Renal pelvis (tissue), 12 donors: ENCODE measurements at places on chromosomes 2 and 18. TPM values are rescaled to one million over a fixed set of nuclear protein-coding genes. Genes with fewer than 3 reads are reported as not detected.

The ARHGAP28 gene
- polyA plus RNA-seq: 65.5 TPM

The NHEJ1 gene
- polyA plus RNA-seq: 19.6 TPM

The SLC66A2 gene
- 27.0 TPM for polyA plus RNA-seq

The SOX11 gene
- 18.4 TPM for polyA plus RNA-seq

The HNMT gene
- 65.0 TPM for polyA plus RNA-seq

GRCh38 chr2:163312713-163313112 lies 423.1 kb downstream of the FIGN start:
- DNase-seq: peak; percentile 1

GRCh38 chr2:62307469-62308389 lies 111.8 kb downstream of the B3GNT2 start:
- DNase-seq: no peak

DNA sequence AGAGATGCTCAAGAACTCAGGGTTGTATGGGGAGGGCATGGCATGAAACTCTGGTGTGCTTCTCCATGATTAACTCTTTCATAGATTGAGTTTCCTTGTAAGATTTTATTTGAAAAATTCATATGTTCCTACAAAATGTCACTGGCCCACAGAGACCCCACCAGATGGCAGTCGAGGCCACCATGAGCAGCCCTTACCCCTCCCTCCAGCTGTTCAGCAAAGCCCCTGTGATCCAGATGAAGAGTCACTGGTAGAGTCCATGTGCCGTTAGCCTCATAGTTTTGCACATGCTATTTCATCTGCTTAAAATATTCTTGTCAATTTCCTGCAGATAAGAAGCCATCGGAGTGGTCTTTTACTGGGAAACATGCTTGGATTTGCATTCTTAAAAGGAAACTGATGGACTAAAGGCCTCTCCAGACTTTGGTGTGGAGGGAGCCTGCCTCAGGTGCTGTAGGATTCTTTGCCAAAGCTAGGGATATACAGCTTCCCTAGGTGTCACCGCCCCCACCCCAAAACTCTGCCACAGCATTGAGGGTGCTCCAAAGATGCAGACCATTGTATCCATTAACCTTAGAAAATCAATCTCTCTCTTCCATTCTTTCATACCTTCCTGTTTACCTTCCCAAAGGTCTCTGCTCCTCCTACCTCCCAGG lies 18.8 kb downstream of the ZNF385B start:
- DNase-seq: peak; percentile 14

DNA sequence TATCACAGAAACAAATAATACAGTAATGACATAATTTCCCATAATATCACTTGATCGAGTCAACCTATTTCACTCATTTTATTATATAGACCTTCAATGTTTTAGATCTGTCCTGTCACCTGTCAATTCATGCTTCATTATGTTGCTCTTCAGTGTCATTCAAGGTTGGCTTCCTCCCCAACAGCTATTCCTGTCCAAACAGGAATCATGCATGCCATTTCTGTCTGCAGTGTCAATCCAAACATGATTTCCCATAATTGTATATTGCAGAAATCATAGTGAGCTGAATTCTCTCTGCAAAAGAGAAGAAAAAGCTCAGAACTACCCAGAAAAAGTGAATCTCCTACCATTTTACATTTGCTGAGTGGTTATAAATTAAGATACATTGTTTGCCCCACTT lies 628.6 kb downstream of the NR4A2 start:
- no peak for DNase-seq

DNA sequence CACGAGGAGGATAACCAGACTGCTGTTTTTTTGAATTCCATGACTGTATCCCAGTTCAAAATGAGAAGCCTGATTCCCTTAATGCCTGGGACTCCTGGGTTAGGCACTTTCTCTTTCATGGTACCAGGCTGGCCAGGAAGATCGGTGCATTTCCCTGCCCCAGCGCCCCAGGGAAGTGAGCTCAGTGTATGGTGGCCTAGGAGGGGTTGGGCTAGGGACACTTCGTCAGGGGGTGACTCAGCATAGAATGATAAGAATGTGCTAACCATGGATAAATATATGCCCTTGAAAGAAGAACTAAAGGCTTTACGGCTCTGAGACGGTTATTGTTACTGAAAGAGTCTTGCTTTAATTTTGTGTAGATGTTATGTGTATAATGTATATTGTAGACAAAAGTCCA lies 27.5 kb upstream of the FAM237A start:
- no peak for DNase-seq

DNA sequence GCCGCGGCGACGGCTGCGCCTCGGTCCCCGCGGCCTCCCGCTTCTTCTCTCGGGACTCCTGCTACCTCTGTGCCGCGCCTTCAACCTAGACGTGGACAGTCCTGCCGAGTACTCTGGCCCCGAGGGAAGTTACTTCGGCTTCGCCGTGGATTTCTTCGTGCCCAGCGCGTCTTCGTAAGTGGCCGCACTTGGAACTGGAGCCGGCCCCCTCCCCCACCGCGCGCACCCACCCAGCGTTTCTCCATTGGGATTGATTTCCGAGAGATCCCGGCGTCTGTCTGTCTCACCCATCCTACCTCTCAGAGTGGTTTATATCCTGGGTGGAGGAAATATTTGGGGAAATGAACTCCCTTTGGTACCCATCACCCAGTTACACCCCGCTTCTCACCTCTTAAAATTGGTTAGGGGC lies 498 bp downstream of the ITGAV start:
- peak; percentile 42 for DNase-seq

DNA sequence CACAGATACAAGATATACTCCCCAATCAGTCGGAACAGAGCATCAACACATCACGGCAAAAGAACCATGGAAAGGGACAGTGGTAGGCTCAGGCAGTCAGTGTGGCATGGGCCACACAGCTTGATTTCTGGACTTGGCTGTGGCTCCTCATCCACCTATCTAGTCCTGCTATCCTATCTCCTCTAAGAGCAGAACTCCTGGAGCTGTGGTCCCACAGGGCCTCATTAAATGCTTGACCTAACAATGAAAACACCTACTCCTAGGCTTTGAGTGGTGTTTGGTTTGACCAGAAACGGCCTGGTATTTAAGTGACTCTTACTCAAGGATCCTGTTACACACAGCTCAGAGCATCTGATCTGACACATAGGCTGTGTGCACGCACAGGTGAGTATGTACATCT lies 33.6 kb upstream of the SMAD2 start:
- no peak for DNase-seq

- peak; percentile 34 for DNase-seq
Measured at GRCh38 chr2:58494071-58494501, 253.0 kb upstream of the FANCL start.

GRCh38 chr2:203401-203800 lies 60.4 kb downstream of the SH3YL1 start:
- DNase-seq: no peak

DNA sequence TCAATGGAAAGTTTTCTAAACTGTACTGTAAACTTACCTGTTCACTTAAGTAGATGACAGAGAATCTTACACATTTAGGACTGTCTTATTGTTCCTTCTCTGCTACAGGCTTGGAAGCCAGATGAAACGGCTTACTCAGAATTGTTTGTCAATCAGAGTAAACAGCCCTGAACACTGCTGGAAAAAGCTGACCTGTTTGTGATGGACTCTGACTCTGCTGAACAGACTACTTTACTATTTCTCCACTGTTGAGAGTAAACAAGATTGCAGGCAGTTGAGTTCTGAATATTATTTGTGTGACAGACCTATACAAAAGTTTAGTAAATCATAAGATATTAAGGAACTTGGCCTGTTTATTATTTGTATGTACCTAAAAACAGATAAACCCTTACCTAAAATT lies 99.0 kb downstream of the NOL10 start:
- DNase-seq: no peak

DNA sequence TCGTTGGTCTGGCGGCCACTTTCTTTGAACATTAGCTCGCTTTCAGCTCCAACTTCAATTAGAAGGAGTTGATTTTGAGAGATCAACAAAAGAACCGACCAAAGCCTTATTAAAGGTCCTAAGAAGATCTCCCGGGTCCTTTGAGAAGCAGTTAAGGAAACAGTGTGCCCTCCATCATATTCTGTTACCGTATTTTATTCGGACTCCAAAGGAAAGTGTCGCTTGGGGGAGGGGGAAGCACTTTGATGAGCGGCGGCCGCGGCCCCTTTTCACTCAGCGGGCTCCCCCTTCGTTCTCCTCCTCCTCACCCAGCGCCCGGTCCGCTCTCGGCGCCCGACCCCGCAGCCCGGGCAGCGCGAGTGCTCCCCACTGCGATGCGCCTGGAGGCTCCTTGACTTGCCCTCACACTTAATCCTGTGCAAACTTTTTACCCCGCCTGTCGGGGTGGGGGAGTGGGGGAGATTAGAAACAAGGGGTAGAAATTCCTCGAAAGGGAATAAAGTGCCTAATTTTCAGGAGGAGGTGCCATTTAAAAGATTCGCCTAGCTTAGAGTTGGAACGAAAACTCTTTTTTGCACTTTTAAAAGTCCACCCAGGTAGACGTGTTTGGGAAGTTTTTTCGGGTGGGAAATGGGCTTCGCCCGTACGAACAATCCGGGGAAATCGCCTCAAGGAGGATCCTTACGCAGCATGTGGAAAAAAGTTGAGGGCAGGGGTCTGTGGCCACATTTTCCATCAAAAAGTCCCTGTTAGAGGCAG lies 1.2 kb upstream of the OTX1 start:
- no peak for DNase-seq

- no peak for DNase-seq
Measured at GRCh38 chr18:40673150-40673549, 1281.9 kb upstream of the PIK3C3 start.

GRCh38 chr2:46066601-46067000 lies 230.6 kb upstream of the EPAS1 start:
- DNase-seq: no peak

DNA sequence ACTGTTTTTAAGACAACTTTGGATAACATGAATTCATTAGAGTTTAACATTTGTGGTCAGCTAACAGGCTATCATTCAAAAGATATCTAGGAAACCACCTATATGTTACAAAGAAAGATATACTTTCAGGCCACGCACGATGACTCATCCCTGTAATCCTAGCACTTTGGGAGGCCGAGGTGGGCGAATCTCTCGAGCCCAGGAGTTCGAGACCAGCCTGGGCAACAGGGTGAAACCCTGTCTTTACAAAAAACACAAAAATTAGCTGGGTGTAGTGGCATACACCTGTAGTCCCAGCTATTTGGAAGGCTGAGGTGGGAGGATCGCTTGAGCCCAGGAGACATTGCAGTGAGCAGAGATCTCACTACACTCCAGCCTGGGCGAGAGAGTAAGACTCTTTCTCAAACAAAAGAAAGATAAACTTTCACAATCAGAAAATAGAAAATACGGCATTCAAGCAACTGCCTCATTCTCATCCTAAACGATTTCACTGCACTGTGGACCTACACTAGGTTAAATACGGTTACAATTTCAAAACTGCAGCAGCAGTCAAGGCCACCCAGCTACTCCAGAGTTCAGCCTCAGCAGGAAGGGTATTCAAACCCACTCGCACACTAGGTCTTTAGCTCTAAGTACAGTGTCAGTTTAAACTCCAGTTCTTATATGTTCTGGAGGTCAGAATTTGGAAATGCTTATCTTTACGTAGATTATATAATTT lies 250.0 kb upstream of the SLC39A10 start:
- no peak for DNase-seq
